ENCODE measurements at places on chromosomes 2 and 18. TPM values are rescaled to one million over a fixed set of nuclear protein-coding genes. Genes with fewer than 3 reads are reported as not detected.

The CROCC2 gene
- total RNA-seq: not detected

The UGT1A10 gene
- not detected for total RNA-seq

The G6PC2 gene
- total RNA-seq: not detected

The ITSN2 gene
- total RNA-seq: 35.2 TPM

The RNF25 gene
- 15.1 TPM for total RNA-seq

Measured in tracheal epithelial cell (primary cell).